T-helper 2 cell (primary cell): ENCODE measurements at places on chromosomes 2 and 18.

DNA sequence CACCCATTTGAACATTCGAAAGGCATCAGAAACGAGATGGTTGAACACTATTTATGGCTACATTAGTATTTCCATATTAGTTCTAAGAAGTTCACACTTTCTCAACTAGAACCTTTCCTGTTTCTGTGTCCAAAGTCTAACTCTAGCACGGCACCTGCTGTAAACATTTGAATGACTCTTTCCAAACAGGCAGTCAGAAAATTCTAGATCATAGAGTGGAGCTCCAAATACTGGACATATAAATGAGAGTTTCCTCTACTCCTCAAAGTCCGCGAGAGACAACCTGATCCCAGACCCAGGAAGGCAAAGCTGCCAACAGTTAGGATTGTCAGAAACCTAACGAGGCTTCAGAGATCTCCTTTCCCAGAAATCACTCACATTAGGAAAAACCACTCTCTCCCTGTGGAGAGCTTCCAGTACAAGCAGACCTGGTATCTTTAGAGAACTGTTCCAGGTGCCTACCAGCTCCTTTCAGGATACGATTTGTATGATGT is 10.6 kb downstream of the RND3 start:
- no peak for DNase-seq

DNA sequence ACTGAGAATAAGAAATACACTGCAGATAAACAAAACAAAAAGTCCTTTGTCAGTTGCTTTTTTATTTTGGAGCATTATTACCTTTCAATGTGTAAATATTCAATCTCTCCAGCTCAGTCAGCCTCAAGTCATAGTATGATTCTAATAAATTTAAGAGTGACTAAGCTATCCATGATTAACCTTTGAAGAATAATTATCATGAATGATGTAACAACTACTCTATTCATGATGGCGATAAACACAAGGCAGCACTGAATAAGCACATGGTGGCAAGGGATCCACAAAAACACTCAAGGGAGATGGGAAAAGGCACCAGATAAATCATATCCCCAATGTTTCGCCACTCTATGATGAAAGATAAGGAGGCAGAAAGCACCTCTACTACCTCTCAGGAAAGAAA is 67.0 kb downstream of the MAP4K3 start:
- DNase-seq: no peak

DNA sequence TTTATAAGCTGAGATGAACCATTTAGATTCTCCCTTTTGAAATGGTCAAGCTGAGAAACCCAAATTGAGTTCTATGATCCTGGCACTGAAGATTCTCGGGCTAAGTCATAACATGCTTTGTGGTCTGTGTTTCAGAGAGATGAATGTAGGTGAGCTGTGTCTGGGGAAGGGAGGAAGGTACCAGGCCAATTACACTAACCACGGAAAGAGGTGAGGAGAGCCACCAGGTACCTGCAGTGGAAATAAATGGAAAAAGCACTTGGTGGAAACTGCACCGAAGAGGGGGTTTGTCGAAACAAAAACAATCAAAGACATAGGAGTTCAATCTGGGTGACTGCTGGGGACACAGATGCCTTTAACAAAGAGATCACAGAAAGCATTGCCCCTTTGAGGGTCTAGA is 963 bp upstream of the MRPL44 start:
- no peak for DNase-seq

GRCh38 chr2:38032946-38033345 is 43.0 kb downstream of the CYP1B1 start:
- no peak for DNase-seq

GRCh38 chr2:65390134-65390533 is 42.3 kb downstream of the SPRED2 start:
- no peak for DNase-seq

- no peak for DNase-seq
These were observed 59.0 kb downstream of the BARD1 start for GRCh38 chr2:214750529-214750928.

GRCh38 chr2:102059151-102059550 is 67.4 kb downstream of the IL1R2 start:
- DNase-seq: no peak

- DNase-seq: no peak
These were observed 66.7 kb upstream of the BCL2L11 start for GRCh38 chr2:111053825-111054515.

DNA sequence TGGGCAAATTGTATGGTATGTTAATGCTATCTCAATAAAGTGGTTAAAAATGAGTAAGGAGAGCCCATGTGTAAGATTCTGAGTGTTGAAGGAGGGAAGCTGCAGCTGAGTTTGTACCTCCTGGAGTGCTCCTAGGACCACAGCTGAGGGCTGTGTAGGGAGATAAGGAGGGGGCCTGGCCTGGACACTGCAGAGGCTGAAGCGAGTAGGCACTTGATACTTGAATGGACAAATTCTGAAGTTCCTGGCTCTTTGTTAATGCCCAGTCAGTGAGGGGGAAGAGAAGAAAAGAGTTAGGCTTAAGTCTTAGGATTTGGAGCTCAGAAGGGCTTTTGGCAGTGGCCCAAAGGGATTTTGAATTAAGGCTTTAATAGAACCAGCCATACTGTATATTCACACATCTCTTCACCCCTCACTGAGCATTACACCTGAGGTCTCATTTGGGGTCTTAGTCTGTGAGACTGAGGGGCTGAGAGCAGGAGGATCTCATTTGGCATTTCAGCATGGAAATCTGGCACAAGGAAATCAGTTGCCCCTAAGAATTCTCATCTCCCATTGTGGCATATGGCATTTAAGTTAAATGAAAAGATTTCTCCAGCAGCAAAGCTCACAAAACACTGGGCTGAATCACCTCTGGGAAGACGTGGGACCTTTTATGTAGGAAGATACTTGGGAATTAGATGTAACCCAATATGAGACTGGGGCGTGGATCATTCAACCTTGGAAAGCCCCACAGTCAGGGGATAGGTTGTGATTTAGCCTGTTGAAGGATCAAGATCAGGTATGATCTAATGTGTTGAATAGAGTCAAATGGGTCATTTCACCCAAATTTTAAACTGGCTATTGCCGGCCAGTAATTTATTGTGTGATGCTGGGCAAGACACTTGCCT is 46.8 kb downstream of the LIPG start:
- no peak for DNase-seq

DNA sequence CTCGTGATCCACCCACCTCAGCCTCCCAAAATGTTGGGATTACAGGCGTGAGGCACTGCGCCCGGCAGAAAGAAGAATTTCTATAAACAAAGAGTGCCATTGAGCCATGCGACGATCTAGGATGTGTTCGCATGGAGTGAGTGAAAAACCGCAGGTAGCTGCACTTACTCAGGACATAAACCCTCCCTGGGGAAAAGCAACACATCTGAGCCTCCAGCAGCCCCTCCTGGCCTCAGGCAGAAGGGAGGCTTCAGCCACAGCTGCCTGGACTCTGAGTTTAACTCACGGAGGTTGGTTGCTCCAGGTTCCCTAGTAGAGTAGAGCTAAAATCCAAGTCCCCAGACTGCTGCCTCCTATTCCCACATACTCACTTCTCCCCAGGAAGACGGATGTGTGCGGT is 11.3 kb upstream of the STK25 start:
- DNase-seq: no peak

DNA sequence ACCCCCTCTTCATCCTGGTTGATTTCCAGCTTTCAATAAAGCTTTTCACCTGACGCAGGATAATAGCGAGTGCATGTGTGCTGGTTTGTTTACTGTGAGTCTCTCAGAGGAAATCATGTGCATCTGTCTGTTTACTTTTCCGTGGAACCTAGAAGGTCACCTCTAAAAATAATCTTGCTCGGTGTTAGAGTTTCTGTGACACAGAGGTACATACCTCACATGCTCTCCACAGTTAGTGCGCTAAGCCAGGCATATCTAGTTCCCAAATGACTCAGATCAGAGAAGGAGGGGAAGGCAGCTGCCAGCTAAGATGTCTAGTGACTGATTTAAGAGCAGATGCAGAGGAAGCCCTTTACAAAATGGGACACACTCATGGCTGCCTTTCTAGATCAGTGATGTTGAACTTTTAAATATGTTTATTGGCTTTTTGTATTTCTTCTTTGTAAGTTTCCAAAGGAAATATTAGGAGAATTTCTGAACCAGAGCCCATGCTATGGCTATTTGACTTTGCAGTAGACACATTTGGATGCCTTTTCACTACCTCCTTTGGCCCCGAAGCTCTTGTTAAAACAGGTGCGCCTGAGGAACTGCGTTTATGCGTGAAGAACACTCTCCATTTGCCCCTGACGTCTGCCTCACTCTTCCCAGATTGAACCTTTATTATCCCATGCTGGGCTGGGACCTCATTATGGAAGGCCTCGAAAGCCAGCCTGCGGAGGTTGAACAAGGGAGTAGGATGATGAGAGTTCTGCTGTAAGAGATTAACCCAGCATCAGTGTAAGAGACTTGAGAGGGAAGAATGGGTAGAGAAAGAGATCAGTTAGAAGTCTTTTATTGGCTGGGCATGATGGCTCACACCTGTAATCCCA is 145.6 kb downstream of the FAM161A start:
- DNase-seq: no peak

- no peak for DNase-seq
These were observed 26.8 kb upstream of the HAAO start for GRCh38 chr2:42819160-42819559.

- DNase-seq: peak; percentile 10
These were observed 697 bp downstream of the ITGA4 start for GRCh38 chr2:181457741-181458425.

DNA sequence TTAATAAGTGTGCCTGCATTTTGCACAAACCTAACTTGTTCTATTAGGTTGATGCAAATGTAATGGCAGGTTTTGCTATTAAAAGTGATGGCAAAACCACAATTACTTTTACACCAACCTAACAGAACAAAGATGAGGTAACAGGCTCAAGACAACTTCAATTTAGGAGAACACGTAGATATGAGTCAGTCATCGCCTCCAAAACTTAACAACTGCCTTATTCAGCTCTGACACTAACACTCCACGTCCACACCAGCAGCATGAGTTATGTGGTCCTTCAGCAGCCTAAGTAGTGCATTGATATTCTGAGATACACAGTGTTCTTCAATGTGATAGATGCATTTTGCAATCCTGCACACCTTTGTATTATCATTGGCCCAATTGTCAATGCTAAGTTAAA is 1175.1 kb upstream of the ACVR2A start:
- no peak for DNase-seq

DNA sequence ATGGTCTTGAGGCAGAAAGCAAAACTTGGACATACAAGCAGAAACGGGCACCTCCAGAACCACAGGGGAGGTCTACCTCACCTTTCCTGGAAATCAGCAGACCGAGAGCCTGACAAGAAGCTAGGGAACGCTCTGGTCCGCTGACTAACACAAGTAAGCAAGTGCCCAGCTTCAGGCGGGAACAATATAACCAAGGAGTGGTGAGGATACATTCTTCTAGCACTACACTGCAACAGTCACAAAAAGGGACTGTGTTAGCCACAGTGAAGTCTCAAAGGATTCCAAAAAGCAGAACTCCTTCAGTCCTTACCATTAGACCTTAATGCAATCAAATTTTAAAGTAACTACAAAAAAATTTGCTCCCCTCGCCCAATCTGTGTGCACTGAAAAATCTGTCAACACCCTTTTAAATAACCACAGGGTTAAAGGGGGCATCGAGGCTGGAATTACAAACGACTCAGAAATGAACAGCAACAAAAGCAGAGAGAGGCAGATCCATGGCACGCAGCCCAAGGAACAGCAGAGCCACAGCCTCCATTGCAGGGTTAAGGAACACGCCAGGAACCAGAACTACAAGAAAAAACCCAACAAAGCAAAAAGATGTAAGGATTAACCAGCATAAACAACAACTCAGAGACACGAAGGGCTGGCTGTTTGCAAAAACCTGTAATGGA is 7.1 kb downstream of the THAP4 start:
- no peak for DNase-seq

DNA sequence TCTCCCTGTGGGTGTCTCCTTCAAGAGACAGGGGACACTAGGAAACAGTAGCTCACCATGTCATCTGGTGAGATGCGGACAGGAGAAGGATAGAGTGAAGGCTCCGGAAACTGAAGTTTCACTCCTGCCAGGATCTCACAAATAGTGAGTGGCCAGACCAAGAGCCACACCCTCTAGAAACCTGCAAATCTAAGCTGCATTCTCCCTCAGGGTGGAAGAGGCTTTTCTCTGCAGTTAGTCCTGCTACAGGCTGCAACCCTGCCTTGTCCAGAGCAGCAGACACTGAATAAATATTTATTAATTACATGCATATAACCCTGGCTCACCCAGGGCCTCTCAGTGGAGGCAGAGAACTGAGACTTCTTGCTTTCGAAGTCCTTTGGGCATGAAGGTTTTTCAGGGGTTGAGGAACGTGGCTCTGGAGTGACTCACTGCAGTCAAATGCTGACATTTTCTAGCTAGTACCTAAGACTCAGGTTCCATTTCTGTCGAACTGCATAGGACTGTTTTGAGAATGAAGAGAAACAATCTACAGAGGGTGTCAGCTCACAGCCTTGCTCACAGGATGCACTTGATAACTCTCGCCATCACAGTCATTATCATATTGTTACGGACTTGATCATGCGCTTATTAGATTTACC is 87.3 kb downstream of the ACTR2 start:
- DNase-seq: no peak

DNA sequence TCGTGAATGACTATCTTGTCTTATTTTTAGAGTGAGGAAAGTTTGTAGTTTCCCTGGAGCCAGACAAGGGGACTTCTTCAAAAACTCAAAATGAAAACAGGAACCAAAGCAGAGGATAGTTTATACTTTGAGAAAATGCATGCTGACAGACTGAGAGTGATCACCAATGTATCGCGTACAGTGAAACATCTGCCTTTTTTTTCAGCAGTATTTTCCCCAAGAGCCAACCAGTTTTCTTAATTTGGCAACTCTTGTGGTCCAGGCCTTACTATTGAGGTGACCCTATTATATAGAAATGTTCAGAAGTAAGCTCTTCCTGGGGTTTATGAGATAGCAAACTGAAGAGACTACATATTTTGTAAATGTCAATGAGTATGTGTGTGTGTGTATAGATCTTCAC is 153.7 kb upstream of the VRK2 start:
- DNase-seq: no peak

GRCh38 chr2:136327162-136327852 is 209.4 kb upstream of the CXCR4 start:
- DNase-seq: peak; percentile 17

GRCh38 chr2:239253264-239253663 is 147.6 kb downstream of the HDAC4 start:
- no peak for DNase-seq

- no peak for DNase-seq
These were observed 2.7 kb downstream of the CHAC2 start for GRCh38 chr2:53770264-53770663.

DNA sequence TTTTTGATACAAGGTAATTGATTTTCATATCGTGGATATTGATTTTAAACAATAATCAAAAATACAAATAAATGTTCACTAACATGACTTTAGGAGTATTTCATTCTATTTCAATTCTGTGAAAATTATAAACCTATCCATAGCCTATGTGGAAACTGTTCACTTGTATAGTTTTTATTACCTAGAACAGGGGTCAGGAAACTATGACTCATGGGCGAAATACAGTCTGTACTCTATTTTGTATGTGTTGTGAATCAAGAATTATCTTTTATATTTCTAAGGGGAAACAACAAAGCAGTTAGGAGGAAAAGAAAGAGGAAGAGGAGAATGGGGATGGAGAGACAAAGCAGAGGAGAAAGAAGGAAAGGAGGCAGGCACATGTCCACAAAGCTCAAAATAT is 181.7 kb upstream of the VRK2 start:
- DNase-seq: no peak
